ENCODE measurements at places on chromosomes 7 and 10.

DNA sequence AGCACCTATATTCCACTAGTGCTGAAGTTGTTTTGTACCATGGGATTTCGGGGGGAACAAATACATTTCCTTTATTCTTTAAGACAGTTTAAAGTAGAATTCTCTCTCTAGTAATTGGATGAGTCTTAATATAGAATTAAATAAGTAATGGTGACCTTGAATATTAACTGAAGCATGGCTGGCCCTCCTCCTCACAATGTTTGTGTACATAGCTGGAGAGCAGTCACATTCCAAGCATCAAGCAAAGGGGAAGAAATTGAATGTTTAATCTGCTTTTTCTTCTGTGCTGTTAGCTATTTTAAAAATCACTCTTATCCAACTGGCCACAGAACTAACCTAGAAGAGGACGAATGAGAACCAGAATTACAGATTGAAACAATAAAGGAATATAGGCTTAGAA is 906.9 kb downstream of the CCSER2 start:
- DNase-seq: no peak

- peak; percentile 65 for DNase-seq
Measured at GRCh38 chr10:7045891-7046599, 364.8 kb downstream of the SFMBT2 start.

GRCh38 chr7:10770176-10770575 is 203.5 kb upstream of the PHF14 start:
- no peak for DNase-seq

GRCh38 chr10:107492389-107492788 is 327.9 kb upstream of the SORCS1 start:
- DNase-seq: no peak

GRCh38 chr10:28812384-28813372 is 135.4 kb downstream of the BAMBI start:
- no peak for DNase-seq

DNA sequence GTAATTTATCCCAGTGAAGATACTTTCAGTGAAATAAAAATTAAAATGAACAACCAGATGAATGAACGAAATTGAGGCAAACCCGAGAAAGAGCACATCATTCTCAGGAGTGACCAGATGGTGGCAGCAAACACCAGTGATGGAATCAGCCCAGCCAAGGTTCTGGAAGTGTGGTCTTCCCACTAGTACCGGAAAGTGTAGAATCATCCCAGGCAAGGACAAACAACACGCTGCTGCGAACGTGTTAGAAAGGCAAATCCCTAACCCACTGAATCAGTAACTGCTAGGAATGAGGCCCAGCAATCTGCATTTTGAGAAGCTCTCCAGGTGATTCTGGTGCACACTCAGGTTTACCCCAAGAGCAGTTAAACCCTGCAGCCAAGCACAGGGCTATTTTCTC is 15.5 kb upstream of the SLC18A3 start:
- DNase-seq: peak; percentile 40

GRCh38 chr7:20795881-20796280 is 9.2 kb upstream of the SP8 start:
- no peak for DNase-seq

- no peak for DNase-seq
Measured at GRCh38 chr10:85293483-85293882, 965.1 kb downstream of the CCSER2 start.

- no peak for DNase-seq
Measured at GRCh38 chr10:96675846-96676245, 44.5 kb downstream of the PIK3AP1 start.

GRCh38 chr10:28300027-28300426 is 2.8 kb downstream of the MPP7 start:
- DNase-seq: no peak

- no peak for DNase-seq
Measured at GRCh38 chr10:77110757-77111156, 526.9 kb downstream of the KCNMA1 start.

- DNase-seq: no peak
Measured at GRCh38 chr7:139099172-139099947, 10.2 kb downstream of the ZC3HAV1 start.

DNA sequence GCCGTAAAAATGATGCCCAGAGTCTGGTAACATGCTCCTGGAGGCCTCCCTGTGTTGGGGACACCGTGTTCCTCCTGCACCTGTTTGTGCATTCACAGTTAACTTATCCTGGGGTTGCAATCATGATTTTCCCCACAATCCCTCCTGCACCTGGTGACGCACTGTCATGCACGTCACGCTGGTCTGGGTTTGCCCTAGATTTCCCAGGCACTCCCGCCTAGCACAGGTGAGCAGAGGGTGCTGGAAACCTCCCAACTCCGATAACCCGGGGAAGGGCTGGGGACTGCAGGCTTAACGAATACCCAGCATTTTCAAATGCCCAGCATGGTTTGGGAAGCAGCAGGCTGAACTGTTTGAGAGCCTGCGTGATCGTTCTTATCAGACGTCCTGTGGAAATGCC is 427.1 kb downstream of the TCERG1L start:
- DNase-seq: no peak

DNA sequence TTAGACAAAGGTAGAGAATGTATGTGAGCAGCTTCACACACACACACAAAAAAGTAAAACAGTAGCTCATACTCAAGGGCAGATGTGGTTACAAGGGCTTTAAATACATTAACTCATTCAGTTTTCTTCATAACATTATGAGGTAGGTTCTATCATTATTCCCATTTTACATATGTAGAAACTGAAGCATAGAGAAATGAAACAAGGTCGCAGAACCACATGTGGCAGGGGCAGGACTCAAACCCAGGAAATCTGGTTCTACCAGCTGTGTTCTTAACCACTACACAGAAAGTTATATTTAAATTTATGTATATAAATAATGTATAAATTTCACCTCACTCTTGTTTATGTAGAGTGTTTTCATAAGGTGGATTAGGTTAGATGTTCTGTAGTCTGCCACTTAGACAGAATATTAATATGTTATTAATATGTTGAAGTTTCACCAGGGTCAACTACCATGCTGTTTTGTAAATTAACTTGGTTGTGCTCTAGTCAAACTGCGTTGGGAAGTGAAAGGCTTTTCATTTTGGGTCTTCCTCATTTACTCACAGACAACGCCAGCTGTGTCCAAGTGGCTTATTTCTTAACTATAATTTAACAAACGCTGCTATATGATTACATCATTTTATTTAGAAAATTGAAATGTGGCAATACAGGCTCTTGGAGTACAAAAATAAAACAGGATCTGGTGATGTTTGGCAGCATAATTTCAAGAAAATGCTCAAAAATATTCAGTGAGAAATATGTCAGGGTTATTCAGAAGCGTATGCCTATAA is 138.4 kb downstream of the MDFIC start:
- DNase-seq: peak; percentile 11

- DNase-seq: no peak
Measured at GRCh38 chr10:103504181-103504783, 10.8 kb downstream of the NEURL1 start.

DNA sequence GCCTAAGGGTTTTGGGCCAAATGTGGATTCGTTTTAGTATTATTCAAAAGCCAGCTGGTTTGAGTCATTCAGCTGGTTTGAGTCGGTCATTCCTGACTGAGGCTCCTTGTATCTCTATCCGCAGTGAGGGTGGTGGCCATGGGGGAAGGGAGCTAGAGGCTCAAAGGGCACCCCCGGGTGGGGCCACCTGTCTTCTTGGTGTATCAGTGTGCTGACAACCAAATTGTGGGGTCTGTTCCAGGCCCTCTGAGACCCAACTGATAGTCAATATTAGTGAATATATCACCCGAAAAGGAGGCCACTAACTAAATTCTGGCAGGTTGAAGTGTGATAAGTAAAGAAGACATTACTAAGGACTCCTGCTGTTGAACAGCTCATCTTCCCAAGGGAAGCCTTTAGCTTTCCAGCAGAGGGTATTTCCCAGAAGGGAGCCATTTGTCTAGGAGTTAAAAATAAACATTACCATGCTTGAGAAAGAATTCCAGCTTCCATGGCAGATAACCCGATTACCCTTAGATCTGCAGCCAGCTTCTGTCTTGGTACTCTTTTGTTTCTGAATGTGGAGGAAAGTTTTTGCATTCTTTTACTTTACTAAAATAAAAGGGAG is 29.9 kb upstream of the DDX50 start:
- DNase-seq: no peak

- no peak for DNase-seq
Measured at GRCh38 chr10:125057158-125058001, 103.0 kb downstream of the CTBP2 start.

DNA sequence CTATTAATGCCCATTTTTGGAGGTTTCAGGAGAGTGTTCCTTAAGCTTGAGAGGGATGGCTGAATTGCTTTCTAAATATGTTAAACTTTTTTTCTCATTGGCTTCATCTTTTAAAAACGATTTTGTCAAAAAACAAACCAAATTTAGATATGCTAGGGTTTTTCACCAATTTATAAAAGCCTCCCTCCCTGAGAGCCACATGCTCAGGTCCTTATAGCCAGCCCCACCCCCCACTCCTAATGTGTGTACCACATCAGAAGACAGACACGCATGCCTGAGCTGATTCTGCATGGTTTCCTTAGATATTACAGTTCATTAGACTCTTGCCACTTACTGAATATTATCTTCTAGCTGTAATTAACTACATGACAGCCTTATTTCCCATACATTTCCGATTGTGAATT is 2.0 kb downstream of the CUL1 start:
- DNase-seq: peak; percentile 52

GRCh38 chr7:45627691-45628456 is 53.7 kb downstream of the ADCY1 start:
- DNase-seq: no peak

GRCh38 chr10:132257271-132257670 is 50.5 kb downstream of the STK32C start:
- no peak for DNase-seq

GRCh38 chr7:4169455-4169854 is 512.6 kb upstream of the FOXK1 start:
- DNase-seq: no peak

DNA sequence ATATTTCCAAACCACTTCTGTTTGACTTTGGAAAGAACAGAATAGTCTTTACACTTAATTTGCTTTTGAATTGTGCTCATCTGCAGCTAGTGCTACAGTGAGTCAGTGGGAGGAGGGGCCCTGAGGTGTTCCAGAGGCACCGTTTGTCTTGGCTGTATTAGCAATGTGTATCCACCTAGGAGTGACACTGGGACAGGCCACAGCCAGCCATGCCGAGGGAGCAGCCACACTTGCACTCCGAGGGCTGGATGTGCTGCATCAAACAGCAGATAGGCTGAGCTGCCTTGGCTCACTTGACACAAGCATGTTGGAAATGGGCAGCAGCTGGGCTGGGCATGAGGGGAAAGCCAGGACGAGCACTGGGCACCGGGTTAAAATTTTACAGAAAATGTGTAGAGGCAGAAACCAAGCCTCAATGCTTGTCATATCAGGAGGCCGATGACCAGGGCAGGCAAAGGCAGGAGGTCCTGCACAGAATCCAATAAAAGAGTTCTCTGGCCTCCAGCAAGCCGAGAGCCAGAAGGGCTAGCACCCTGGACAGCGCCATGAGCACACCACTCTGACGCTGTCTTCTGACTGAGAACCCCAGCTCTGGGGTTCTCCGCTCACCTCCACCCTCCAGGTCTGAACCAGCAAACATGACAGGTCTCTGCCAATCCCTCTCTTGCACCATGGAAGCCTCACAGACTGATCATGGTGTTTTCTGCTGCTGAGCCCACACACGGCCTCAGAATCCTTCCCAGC is 163.3 kb downstream of the GRID1 start:
- no peak for DNase-seq

- no peak for DNase-seq
Measured at GRCh38 chr7:29622335-29623265, 59.0 kb downstream of the PRR15 start.

GRCh38 chr10:110076559-110077318 is 69.0 kb downstream of the ADD3 start:
- no peak for DNase-seq

DNA sequence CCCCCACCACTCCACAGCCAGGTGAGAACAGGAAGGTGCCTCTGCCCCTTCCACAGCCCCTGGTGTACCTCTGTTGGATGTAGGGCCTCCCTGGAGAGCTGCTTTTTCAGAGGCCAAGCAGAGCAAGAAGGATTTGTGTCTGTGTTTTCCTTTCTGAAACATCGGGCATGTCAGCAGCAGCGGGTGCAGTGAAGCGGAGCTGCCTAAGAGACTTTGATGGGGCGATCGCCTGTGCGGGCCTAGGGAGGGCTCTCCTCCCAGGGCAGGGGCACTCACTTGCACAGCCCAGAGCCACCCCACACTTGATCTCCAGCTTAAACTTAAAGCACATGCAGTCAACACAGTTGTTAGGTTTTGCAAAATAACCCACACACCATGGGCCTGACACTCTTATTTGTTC is 324.7 kb downstream of the ACTR3B start:
- no peak for DNase-seq

GRCh38 chr10:28326516-28327490 is 23.9 kb upstream of the MPP7 start:
- DNase-seq: no peak

- DNase-seq: no peak
Measured at GRCh38 chr7:90408142-90408541, 4.9 kb downstream of the CLDN12 start.

DNA sequence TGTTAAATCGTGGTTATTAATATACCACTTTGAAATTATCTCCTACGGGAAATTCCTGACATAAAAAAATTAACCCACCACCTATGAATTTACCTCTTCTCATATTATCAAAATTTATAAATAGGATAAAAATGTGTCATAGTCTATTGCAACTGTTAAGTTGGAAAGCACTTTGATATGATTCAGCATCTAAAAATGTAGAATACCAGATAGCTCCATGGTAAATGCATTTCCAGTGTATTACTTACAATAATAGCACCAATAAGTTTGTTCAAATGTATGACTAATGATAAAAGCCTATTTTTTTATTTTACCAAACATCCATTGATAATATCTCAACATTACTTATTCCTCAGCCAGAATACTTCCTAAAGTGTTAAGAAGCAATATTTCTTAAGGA is 13.6 kb upstream of the KCND2 start:
- no peak for DNase-seq

- no peak for DNase-seq
Measured at GRCh38 chr10:126671402-126671975, 996 bp upstream of the C10orf90 start.

DNA sequence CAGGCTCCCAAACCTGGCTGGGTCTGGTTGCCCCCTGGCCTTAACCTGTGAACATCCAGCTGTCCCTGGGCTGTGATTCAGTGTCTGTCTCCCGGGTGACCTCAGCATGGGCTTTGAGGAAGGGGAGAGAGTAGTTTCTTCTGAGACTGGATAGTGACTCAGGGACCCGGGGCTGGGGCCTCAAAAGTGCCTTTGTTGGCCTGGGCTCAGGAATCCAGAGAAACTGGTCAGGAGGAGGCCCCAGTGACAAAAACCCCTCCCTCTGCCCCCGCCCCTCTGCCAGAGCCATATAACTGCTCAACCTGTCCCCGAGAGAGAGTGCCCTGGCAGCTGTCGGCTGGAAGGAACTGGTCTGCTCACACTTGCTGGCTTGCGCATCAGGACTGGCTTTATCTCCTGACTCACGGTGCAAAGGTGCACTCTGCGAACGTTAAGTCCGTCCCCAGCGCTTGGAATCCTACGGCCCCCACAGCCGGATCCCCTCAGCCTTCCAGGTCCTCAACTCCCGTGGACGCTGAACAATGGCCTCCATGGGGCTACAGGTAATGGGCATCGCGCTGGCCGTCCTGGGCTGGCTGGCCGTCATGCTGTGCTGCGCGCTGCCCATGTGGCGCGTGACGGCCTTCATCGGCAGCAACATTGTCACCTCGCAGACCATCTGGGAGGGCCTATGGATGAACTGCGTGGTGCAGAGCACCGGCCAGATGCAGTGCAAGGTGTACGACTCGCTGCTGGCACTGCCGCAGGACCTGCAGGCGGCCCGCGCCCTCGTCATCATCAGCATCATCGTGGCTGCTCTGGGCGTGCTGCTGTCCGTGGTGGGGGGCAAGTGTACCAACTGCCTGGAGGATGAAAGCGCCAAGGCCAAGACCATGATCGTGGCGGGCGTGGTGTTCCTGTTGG is at the start of gene CLDN4:
CLDN4 (plus strand) TSS at position 316 of the 903 bp plus-strand sequence; CDS start at position 522, 206 bp downstream.
- no peak for DNase-seq
